ENCODE measurements at places on chromosomes 4 and X. TPM values are rescaled to one million over a fixed set of nuclear protein-coding genes. Genes with fewer than 3 reads are reported as not detected.

The ADH1B gene
- total RNA-seq: not detected

The ZNF330 gene
- 32.6 TPM for total RNA-seq

The TAF7L gene
- not detected for total RNA-seq

The TMPRSS11A gene
- total RNA-seq: not detected

The ALPK1 gene
- total RNA-seq: 0.17 TPM

Data from H9 (cell line).